ENCODE measurements at places on chromosomes 1 and 21. TPM values are rescaled to one million over a fixed set of nuclear protein-coding genes. Genes with fewer than 3 reads are reported as not detected.

Gene KRTAP12-2
- not detected for total RNA-seq

Gene NTMT2
- total RNA-seq: not detected

Gene LCE2B
- total RNA-seq: not detected

Gene ATAD3C
- total RNA-seq: not detected

Gene KCND3
- total RNA-seq: 6.0 TPM

Gene OR6K2
- not detected for total RNA-seq

Gene ARMH1
- total RNA-seq: 2.2 TPM

All from cardiac ventricle fibroblast (primary cell).